Transverse colon (tissue), 4 donors: ENCODE measurements at places on chromosomes 5 and 9. TPM values are rescaled to one million over a fixed set of nuclear protein-coding genes. Genes with fewer than 3 reads are reported as not detected.

The SLC34A3 gene
- not detected for total RNA-seq

The DRD1 gene
- total RNA-seq, result not detected

The DNLZ gene
- 17.3 TPM for total RNA-seq

DNA sequence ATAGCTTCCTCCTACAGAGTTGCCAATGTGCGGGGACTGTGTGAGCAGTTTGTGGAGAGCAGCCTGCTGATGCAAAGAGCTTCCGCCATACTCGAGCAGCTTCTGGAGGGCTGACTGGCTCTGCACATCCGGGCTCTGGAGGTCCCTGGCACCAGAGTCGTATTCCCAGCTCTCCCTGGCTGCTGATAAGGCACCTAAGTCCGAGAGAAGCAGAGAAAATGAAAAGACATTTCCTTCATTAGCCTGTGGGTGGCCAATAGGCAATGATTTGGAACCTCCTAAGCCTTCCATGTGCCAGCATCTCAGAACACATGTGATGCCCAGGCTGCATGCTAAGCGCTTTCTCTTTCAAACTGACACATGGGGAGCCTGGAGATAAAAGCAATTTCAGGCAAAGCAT lies 94.3 kb downstream of the TSSK1B start:
- DNase-seq, result no peak

GRCh38 chr5:170221327-170221741 lies 11.5 kb upstream of the C5orf58 start:
- no peak for DNase-seq

GRCh38 chr5:79200573-79201183 lies 35.3 kb upstream of the JMY start:
- no peak for DNase-seq

DNA sequence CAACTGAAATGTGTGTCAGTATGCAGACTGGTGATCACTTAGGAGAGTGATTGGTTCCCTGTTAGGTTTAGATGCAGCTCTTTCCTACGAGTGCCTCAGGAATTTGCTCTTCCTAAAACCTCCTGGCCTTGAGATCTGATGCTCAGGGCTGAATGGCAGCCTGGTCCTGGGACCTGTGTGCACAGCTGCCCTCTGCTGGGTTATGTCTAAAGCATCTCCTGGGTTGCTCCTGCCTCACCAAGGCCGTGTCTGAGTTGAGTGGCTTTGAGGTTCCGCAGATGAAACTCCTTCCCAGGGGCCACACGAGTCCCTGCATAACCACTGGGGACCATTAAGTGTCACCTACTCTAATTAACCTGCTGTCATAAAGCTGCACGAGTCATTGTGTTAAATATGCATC lies 59.5 kb downstream of the MVB12B start:
- DNase-seq, result peak; percentile 56

DNA sequence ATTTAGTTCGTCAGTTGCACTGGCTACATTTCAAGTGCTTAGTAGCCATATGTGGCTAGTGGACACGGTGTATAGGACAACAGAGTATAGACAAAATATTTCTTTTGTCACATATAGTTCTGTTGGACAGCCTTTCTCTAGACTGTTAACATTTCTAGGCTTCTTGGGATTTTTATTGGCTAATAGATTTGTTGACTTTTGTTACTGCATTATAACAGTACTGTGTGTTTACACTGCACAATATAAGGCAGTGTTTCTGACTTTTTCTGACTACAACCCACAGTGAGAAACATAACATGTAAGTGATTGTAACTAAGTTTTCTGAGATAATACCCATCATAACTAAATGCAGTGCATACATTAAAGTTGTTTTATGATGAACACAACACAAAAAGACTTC lies 11.3 kb downstream of the FBXO38 start:
- no peak for DNase-seq

GRCh38 chr5:170075696-170076095 lies 30.0 kb upstream of the FOXI1 start:
- no peak for DNase-seq

DNA sequence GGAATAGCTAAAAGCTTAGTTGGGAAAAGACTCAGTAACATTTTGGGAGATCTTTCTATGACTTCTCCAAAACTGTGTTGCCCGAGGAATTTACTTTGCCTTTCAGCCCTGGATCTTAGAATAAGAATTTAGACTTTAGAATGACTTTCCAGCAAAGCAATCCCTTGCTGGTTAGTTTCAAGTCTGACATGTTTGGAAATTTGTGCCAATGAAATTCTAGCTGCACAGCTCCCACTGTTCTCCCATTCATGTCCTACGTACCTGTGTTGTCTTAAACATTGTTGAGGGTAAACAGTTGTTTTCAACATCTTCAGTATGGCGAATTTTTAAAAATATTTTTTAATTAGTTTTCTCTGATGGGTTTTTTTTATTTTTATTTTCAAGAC lies 111.4 kb downstream of the CCDC192 start:
- DNase-seq, result no peak
